Daoy (cell line): ENCODE measurements at places on chromosomes 3 and 15. TPM values are rescaled to one million over a fixed set of nuclear protein-coding genes. Genes with fewer than 3 reads are reported as not detected.

GRCh38 chr15:62119874-62120273 lies 45.2 kb downstream of the C2CD4B start:
- no peak for DNase-seq

- DNase-seq = no peak
Observed at GRCh38 chr3:1195947-1196346, 103.1 kb downstream of the CNTN6 start.

DNA sequence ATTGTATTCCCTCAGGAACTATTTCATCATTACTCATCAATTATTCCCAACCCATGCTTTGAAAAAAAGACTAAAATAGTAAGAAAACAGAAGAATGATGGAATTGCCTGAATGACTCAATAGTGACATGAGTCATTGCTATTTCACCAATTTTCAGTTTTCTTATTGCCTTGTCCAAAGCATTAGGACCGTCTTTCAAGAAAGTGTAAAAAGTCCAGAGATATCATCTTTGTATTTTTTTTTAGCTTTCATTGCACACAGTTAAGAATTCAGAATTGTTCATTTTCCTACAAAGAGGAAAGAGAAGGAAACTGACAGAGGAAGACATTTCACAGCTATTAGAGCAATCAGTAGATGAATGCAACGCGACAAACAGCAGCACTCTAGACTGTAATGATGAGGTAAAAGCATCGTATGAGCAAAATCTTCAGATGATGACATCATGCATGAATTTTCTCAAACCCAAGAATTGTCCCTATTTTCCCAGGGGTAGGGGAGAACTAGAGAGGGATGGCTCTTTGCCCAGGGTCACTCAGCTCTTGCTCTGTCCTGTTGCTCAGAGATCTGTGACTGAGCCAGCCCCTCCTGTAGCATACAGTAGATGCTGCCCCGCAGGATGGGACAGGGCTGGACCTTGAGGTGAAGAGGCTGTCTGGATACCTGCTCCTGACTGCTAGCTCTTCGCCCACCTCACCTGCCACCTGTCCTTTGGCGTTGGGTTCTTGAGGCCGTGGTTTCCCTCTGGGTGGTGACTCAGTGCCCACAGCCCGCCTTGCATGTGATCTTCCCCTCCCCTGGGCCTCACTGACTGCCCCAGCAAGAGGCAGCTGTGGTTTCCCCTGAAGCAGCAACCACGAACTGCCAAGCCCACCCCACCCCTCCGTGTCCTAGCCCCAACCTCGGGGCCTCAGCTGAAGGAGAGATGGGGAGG lies 84.8 kb downstream of the PPCDC start:
- peak; percentile 92 for DNase-seq

The LMAN1L gene
- not detected in 2 replicates for total RNA-seq

- DNase-seq = no peak
Observed at GRCh38 chr3:120324190-120324589, 25.0 kb downstream of the LRRC58 start.

DNA sequence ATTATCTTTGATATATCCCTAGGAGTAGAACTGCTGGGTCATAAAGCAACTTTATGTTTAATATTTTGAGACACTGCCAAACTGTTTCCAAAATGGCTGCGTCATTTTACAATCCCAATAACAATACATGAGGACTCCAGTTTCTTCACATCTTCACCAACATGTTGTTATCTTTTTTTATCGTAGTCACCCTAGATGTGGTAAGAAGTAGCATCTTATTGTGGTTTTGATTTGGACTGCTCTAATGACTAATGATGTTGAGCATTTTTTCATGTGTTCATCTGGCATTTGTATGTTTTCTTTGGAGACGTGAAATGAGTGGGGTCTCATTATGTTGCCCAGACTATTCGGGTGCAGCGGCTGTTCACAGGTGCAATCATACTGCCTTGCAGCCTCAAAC lies 83.8 kb downstream of the MAP4 start:
- DNase-seq = no peak

DNA sequence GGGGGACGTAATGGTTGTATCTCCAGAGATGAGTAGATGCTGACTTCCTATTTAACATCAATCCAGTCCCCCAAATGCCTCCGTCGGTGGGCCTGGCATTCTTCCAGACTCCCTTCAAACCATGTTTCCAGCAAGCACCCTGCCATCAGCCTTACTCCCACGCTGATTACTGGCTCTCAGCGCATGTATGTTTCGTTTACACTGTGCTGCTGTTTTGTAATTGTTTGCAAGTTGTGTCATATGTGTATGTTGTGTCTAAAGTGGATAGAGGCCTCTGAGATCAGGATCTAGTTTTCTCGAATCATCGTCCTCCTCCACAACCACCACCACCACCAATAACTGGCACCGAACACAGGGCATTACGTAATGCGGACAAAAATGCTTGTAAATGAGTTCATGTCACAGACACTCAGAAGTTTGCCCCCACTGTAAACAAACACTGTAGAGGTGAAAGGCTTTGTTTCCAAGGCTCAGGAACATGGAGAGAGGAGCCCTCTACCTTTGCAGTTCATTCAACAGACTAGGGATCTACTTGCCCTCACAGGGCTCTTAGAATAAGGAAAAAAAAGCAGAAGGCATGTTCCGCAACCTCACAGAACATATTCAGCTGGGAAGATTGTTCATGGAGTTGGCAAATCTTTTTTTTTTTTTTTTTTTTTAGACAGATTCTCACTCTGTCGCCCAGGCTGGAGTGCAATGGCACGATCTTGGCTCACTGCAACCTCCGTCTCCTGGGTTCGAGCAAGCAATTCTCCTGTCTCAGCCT lies 46.1 kb upstream of the SEMA4B start:
- peak; percentile 94 for DNase-seq

- DNase-seq = no peak
Observed at GRCh38 chr15:35308802-35309201, 223.7 kb upstream of the NANOGP8 start.

The CCDC14 gene
- total RNA-seq = 40.6 and 63.7 TPM in 2 replicates

- DNase-seq = no peak
Observed at GRCh38 chr15:66425837-66426236, 39.1 kb downstream of the MAP2K1 start.

The XCR1 gene
- total RNA-seq = not detected in 2 replicates
